Effector memory CD4-positive, alpha-beta T cell (primary cell): ENCODE measurements at places on chromosomes 3 and 15.
A peak's percentile ranks its signal among the peaks of the same experiment; 100 is the strongest.

GRCh38 chr15:78170848-78171773 is 21.9 kb downstream of the IDH3A start:
- peaks cover 41% of the 10 kb centered on the region for H3K36me3 ChIP-seq
- no peak overlapping the region for H3K27ac ChIP-seq
- H3K4me1 ChIP-seq: no peaks in the 10 kb centered on the region
- no peak overlapping the region for H3K4me3 ChIP-seq

DNA sequence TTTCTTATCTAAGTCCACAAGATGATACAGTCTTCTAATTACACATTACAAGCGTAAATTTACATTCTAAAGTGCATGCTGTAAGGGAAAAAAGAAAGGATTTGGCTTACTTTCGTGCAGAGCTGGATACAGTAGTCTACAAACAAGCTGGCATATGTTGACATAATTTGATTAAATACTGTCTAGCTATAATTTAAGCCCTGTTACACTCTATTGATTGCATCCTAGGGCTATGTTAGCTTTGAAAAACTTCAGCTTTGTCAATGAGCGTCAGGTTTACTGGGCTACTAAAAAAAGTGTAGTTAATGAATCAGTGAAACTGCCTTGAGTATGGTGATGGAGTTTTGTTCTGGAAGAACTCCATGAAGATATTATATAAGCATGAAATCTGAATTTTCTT is 24.5 kb upstream of the PLCL2 start:
- H3K27me3 ChIP-seq: no peaks in the 10 kb centered on the region
- no peak for DNase-seq
- H3K27ac ChIP-seq: no peak overlapping the region
- no peaks in the 10 kb centered on the region for H3K4me1 ChIP-seq
- H3K36me3 ChIP-seq: no peaks in the 10 kb centered on the region
- no peak overlapping the region for H3K4me3 ChIP-seq

- no peak overlapping the region for H3K4me3 ChIP-seq
- H3K27me3 ChIP-seq: no peaks in the 10 kb centered on the region
- DNase-seq: no peak
- no peak overlapping the region for H3K27ac ChIP-seq
- H3K36me3 ChIP-seq: no peaks in the 10 kb centered on the region
These were observed 42.5 kb downstream of the MYLK start for GRCh38 chr3:123841476-123842238.

- DNase-seq: no peak
- H3K27ac ChIP-seq: no peak overlapping the region
- peaks cover 11% of the 10 kb centered on the region for H3K36me3 ChIP-seq
- H3K4me3 ChIP-seq: no peak overlapping the region
These were observed 14.7 kb downstream of the PAK2 start for GRCh38 chr3:196754091-196754981.

DNA sequence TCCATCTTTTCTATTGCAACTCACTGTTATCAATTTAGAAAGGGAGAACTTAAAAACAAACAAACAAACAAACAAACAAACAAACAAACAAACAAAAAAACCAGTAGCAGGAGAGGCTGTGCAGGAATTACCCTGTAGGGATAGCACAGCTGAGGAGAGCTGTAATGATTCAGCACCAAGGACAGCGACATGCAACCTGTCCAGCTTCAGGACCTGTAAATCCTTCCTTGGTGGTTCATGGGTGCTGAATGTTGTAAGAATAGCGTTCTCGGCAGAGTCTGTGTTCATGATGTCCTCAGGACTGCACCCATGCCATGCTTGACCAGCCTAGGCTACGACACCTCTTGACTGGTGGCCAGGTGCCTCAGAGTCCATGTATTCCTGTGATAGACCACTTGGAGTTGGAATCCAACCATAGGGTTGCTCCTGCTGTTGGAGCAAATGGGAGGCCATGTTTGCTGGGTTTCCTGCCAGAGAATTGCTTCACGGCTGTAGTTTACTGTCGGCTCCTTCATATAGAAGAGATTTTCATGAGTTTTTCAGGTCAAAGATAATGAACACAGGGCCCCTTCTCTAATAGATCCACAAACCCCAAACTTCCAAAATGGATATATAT is 65.9 kb downstream of the CACNA2D3 start:
- H3K4me3 ChIP-seq: no peak overlapping the region
- no peaks in the 10 kb centered on the region for H3K36me3 ChIP-seq
- DNase-seq: no peak
- no peaks in the 10 kb centered on the region for H3K4me1 ChIP-seq
- H3K27ac ChIP-seq: no peak overlapping the region

DNA sequence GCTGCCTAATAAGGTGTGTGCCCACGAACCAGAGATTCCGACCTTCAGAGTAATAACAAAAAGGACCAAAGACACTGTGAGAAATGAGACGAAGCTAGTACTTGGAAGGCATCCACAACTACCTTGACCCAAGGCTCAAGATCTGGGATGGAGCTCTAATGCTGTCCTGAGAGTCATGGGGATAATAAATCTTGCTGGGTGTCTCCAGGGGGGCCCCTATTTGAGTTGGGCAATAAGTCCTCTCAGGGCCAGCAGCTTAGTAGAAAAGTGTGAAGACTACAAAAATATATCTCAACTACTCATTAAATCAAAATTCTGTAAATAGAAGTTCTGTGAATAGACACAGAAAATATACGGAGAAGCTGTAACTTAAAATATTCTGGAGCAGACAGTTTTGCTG is 2.9 kb upstream of the NDN start:
- H3K27ac ChIP-seq: no peak overlapping the region
- no peaks in the 10 kb centered on the region for H3K36me3 ChIP-seq
- H3K27me3 ChIP-seq: no peaks in the 10 kb centered on the region
- H3K4me3 ChIP-seq: no peak overlapping the region
- DNase-seq: no peak

- H3K27ac ChIP-seq: peak overlapping the region; percentile 32
- H3K36me3 ChIP-seq: peaks cover 49% of the 10 kb centered on the region
- H3K4me1 ChIP-seq: peaks cover 8% of the 10 kb centered on the region
- H3K27me3 ChIP-seq: no peaks in the 10 kb centered on the region
These were observed 6.8 kb downstream of the USP4 start for GRCh38 chr3:49333091-49333490.

GRCh38 chr3:133895208-133896001 is at the start of gene RAB6B:
RAB6B (minus strand) TSS chr3:133895882; CDS start chr3:133895466, 416 bp downstream.
- no peaks in the 10 kb centered on the region for H3K36me3 ChIP-seq
- H3K27me3 ChIP-seq: no peaks in the 10 kb centered on the region
- no peak within 1 kb of the TSS for H3K27ac ChIP-seq
- no peak within 1 kb of the TSS for H3K4me3 ChIP-seq
- DNase-seq: no peak
- H3K4me1 ChIP-seq: no peaks in the 10 kb centered on the region

DNA sequence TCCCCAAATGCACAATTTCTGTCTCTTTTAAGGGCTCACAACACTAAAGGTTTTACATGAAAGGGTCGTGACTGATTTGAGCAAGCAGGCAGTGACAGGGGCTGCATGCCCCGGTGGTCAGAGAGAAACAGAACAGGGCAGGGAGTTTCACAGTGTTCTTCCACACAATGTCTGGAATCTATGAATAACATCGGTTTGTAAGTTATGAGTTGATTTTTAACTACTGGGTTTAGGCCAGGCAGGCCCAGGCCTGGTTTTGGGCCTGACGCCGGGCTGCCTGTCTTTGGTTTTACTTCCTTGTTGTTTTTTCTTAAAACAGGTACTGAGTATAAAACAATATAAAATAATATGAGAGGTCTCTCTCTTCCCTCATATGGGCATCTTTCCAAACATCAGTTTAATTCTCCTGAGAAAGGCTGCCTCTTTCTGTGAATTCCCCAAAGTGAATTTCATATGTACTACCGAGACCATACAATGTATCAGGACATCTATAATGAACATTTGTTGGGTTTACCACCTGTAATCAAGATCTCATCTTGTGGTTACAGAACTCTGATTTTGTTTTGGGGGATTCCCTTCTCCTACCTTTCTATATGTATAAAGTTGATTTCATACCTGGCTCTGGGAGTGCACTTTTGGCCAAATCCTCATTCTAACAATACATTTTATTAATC is 74.4 kb downstream of the CD200 start:
- no peak for DNase-seq
- H3K4me1 ChIP-seq: no peaks in the 10 kb centered on the region
- H3K27ac ChIP-seq: no peak overlapping the region
- no peaks in the 10 kb centered on the region for H3K36me3 ChIP-seq

GRCh38 chr15:73258271-73259108 is 110.3 kb downstream of the HCN4 start:
- H3K36me3 ChIP-seq: peaks cover 12% of the 10 kb centered on the region
- no peak for DNase-seq
- H3K4me3 ChIP-seq: no peak overlapping the region

GRCh38 chr3:119831022-119831421 is 49.1 kb downstream of the NR1I2 start:
- no peak overlapping the region for H3K27ac ChIP-seq
- no peaks in the 10 kb centered on the region for H3K27me3 ChIP-seq
- H3K4me3 ChIP-seq: no peak overlapping the region
- no peak for DNase-seq
- no peaks in the 10 kb centered on the region for H3K4me1 ChIP-seq
- H3K36me3 ChIP-seq: peaks cover 5% of the 10 kb centered on the region

GRCh38 chr3:10389995-10390394 is 69.1 kb upstream of the SEC13 start:
- H3K27ac ChIP-seq: no peak overlapping the region
- no peak overlapping the region for H3K4me3 ChIP-seq
- no peaks in the 10 kb centered on the region for H3K36me3 ChIP-seq
- H3K27me3 ChIP-seq: no peaks in the 10 kb centered on the region

DNA sequence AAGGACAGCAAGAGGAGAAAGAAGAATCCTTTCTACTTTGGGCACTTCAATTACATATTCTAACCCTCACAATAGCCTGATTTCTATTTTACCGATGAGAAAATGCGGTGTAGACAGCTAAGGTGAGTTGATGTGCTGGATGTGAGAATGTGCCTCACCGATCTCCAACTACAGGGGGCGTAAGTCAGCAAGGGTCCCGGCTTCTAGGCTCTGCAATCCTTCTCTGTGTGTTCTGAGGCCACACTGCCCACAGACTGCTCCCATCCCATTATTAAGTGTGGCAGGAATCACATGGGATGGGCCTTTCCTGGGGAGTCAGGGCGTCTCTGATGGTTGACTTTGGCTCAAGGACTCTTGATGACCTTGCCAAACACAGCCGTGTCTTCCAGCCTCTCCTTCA is 23.6 kb upstream of the RPL35A start:
- H3K4me1 ChIP-seq: no peaks in the 10 kb centered on the region
- H3K27ac ChIP-seq: no peak overlapping the region
- no peak for DNase-seq
- H3K27me3 ChIP-seq: no peaks in the 10 kb centered on the region
- no peaks in the 10 kb centered on the region for H3K36me3 ChIP-seq

GRCh38 chr15:50131617-50132016 is 12.6 kb upstream of the ATP8B4 start:
- no peak overlapping the region for H3K4me3 ChIP-seq
- DNase-seq: no peak
- no peaks in the 10 kb centered on the region for H3K4me1 ChIP-seq
- H3K27me3 ChIP-seq: no peaks in the 10 kb centered on the region
- no peak overlapping the region for H3K27ac ChIP-seq
- H3K36me3 ChIP-seq: no peaks in the 10 kb centered on the region

DNA sequence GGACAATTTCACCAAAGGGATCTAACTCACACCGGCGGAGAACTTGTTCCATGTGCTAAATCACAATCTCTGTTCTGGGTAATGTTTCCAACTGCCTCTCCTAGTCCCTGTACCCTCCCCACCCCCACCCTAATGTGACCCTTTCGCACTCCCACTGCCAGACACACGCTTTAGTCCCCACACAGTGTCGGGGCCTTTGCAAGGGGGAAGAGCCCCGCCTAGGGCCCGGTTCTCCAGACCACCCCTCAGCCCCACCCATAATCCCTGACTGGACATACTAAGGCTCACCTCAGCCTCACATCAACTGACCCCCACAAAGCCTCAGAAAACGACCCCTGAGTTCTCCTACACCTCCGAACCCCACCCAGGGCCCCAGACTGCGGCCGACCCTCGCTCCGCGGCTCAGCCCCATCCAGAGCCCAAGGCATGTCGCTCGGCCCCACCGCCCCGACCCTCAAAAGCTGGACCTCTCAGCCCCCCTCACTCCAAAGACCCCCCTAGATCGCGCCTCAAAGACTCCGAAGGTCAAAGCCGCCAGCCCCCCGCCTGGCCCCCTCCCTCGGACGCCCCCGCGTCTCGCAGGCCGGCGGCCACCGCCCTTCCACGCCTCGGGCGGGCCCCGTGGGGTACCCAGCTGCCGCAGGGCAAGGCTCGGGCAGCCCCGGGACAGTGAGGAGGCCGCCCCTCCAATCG is 72.0 kb upstream of the MAP4 start:
- H3K27me3 ChIP-seq: no peaks in the 10 kb centered on the region
- peaks cover 13% of the 10 kb centered on the region for H3K4me1 ChIP-seq
- peak overlapping the region; percentile 84 for H3K27ac ChIP-seq
- H3K4me3 ChIP-seq: peak overlapping the region; percentile 90

DNA sequence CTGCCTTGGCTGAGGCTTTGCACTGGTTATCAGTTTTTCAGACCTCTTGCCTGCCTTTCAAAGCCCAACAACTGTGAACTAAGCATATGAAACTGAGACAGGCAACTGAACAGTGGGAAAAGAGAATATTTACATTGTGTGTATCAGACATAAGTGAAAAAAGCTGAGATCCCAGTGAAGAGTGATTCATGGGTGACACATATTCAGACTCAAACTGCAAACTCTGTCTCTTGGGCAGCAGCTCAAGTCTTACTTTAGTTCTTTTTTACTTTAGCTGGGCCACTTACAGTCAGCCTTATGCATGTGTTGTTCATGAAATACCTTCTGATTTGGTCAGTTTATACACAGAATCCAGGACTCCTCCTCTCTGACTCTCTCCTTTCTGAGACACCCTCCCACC is 19.2 kb downstream of the SUCLG2 start:
- H3K27ac ChIP-seq: no peak overlapping the region
- DNase-seq: no peak

- no peak for DNase-seq
- peaks cover 30% of the 10 kb centered on the region for H3K36me3 ChIP-seq
- H3K27me3 ChIP-seq: no peaks in the 10 kb centered on the region
These were observed 1.1 kb downstream of the RBSN start for GRCh38 chr3:15097891-15098290.

- no peak overlapping the region for H3K4me3 ChIP-seq
- no peaks in the 10 kb centered on the region for H3K36me3 ChIP-seq
- no peaks in the 10 kb centered on the region for H3K4me1 ChIP-seq
- H3K27me3 ChIP-seq: no peaks in the 10 kb centered on the region
- DNase-seq: no peak
These were observed 532.8 kb upstream of the TGFBR2 start for GRCh38 chr3:30073622-30074021.
